Small intestine (tissue), 16 donors: ENCODE measurements at places on chromosomes 5 and 9. TPM values are rescaled to one million over a fixed set of nuclear protein-coding genes. Genes with fewer than 3 reads are reported as not detected.
A peak's percentile ranks its signal among the peaks of the same experiment; 100 is the strongest.

OGN gene
- polyA plus RNA-seq: 6.7 TPM

CD74 gene
- polyA plus RNA-seq: 717 TPM

IFNB1 gene
- polyA plus RNA-seq: not detected

EQTN gene
- not detected for polyA plus RNA-seq

FOXD4L4 gene
- 0.04 TPM for polyA plus RNA-seq

LMX1B gene
- 0.75 TPM for polyA plus RNA-seq

ZNG1C gene
- 19.7 TPM for polyA plus RNA-seq

LHX3 gene
- polyA plus RNA-seq: not detected

GFI1B gene
- 0.76 TPM for polyA plus RNA-seq

GRCh38 chr5:68148096-68148495 lies 67.5 kb upstream of the PIK3R1 start:
- no peak for DNase-seq
- no peaks in the 10 kb centered on the region for H3K36me3 ChIP-seq
- H3K27ac ChIP-seq: no peak overlapping the region
- no peak overlapping the region for H3K4me3 ChIP-seq
- H3K27me3 ChIP-seq: no peaks in the 10 kb centered on the region

DNA sequence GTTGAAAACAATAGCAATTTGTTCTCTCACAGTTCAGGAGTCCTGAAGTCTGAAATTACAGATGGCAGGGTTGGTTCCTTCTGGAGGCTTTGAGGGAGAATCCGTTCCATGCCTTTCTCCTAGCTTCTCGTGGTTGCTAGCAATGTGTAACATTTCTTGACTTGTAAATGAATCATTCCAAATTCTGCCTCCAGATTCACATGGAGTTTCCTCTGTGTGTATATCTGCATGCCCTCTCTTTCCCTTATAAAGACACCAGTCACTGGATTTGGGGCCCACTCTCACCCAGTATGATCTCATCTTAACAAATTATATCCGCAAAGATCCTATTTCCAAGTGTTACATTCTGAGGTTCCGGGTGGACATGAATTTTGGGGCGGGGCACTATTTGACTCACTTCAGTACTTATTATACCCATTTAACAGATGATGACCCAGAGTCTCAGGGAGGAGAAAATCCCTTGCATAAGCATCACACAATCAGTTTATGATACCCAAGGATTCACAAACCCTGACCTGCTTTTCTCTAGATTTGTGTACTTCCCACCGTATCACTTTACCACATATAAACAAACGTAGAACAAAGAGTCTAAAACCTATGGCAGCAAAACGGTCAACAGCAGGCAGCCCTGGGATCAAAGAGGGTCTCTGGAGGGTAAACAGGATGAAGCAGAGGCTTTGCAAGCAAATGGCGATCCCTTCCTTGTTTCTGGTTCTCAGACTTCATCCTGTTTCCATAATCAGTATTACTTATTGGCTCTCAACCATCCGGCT lies 93.7 kb downstream of the C9orf152 start:
- no peaks in the 10 kb centered on the region for H3K4me1 ChIP-seq
- DNase-seq: no peak
- H3K4me3 ChIP-seq: no peak overlapping the region
- no peaks in the 10 kb centered on the region for H3K27me3 ChIP-seq
- peak overlapping the region; percentile 29 for H3K27ac ChIP-seq

DNA sequence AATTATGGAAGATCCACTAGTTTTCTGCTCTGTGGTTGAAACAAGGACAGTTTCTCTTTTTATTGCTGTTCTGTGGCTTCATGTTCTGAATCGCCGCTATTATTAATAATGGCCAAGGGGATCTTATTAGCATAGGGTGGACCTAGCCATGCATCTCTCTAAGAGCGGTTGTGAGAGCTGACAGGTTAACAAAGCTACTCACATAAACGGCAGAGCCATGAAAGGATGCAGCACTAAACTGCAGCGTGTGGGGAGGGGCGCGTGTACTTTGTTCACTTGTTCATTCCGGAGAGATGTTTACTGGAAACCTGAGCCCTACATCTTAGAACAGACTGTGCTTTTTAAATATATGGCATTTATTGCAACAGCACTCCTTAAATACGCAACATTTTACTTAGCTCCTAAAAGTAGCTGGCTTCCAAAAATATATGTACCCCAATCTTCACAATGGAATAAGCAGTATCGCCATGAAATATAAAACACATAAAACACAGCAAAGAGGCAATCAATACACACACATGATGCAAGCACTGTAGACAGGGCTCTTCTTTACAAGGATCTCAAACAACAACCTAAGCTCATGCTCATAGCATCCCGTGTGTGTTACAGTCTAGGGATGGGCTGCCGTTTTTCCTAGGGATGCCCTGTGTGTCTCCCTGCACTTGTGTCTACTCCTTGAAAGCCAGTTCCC lies 424.6 kb downstream of the MED10 start:
- H3K4me1 ChIP-seq: no peaks in the 10 kb centered on the region
- DNase-seq: no peak
- H3K27me3 ChIP-seq: no peaks in the 10 kb centered on the region
- H3K27ac ChIP-seq: no peak overlapping the region
- H3K36me3 ChIP-seq: no peaks in the 10 kb centered on the region

- no peak for DNase-seq
- no peak overlapping the region for H3K4me3 ChIP-seq
- H3K4me1 ChIP-seq: no peaks in the 10 kb centered on the region
- H3K27ac ChIP-seq: no peak overlapping the region
- no peaks in the 10 kb centered on the region for H3K27me3 ChIP-seq
Observed at GRCh38 chr5:59789197-59789596, 104.3 kb downstream of the PDE4D start.

GRCh38 chr5:151251621-151252020 lies 1.4 kb upstream of the GM2A start:
- H3K4me3 ChIP-seq: no peak overlapping the region
- H3K36me3 ChIP-seq: no peaks in the 10 kb centered on the region
- no peaks in the 10 kb centered on the region for H3K27me3 ChIP-seq
- no peaks in the 10 kb centered on the region for H3K4me1 ChIP-seq
- no peak for DNase-seq

GRCh38 chr5:127997201-127997704 lies 86.3 kb upstream of the SLC12A2 start:
- no peaks in the 10 kb centered on the region for H3K27me3 ChIP-seq
- H3K4me1 ChIP-seq: peaks cover 2% of the 10 kb centered on the region
- peak; percentile 64 for DNase-seq
- H3K4me3 ChIP-seq: no peak overlapping the region
- H3K36me3 ChIP-seq: no peaks in the 10 kb centered on the region

DNA sequence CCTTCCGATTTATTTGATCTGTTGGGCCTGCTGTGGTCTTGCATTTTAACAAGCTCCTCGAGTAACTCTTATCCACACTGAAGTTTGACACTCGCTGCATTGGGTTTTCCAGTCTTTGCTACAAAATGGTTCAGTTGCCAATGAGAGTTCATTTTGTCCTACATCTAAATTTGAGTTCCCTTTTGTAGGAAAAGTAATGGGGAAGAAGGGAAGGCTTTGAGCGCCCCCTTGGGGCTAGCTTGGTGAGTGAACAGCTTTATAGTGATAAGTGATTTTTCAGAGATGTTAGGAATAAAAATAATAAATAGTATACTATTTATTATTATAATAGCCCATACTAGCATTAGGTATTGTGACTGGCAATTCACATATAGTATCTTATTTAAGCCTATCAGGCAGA lies 89.9 kb upstream of the GNAQ start:
- no peaks in the 10 kb centered on the region for H3K4me1 ChIP-seq
- no peaks in the 10 kb centered on the region for H3K36me3 ChIP-seq
- H3K27me3 ChIP-seq: no peaks in the 10 kb centered on the region
- no peak overlapping the region for H3K4me3 ChIP-seq
- DNase-seq: peak; percentile 48

GRCh38 chr5:158514986-158515359 lies 584.7 kb downstream of the EBF1 start:
- H3K4me3 ChIP-seq: no peak overlapping the region
- peaks cover 1% of the 10 kb centered on the region for H3K27me3 ChIP-seq
- H3K36me3 ChIP-seq: no peaks in the 10 kb centered on the region

GRCh38 chr9:95725045-95725444 lies 150.4 kb upstream of the ERCC6L2 start:
- H3K27me3 ChIP-seq: no peaks in the 10 kb centered on the region
- H3K4me3 ChIP-seq: no peak overlapping the region
- DNase-seq: no peak
- H3K36me3 ChIP-seq: no peaks in the 10 kb centered on the region

DNA sequence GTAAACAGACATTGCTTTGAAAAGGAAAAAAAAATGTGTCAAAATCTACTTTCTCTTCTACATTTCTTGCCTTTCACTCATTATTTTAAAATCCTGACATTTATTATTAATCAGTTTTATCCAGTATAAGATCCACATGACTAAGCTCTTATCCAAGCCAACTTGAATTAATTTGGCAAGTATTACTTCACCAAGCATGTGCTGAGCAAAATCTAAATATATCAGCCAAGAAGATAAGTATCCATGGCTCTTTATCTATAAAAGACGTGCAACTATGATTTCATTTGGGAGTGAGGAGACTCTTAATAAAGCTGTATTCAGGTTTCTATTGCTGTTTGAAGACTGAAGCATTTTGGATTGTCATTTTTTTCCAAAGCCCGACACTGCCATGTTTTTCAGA lies 221.3 kb downstream of the TRIM36 start:
- no peaks in the 10 kb centered on the region for H3K4me1 ChIP-seq
- no peak overlapping the region for H3K4me3 ChIP-seq
- no peaks in the 10 kb centered on the region for H3K36me3 ChIP-seq
- DNase-seq: no peak
- H3K27ac ChIP-seq: no peak overlapping the region

DNA sequence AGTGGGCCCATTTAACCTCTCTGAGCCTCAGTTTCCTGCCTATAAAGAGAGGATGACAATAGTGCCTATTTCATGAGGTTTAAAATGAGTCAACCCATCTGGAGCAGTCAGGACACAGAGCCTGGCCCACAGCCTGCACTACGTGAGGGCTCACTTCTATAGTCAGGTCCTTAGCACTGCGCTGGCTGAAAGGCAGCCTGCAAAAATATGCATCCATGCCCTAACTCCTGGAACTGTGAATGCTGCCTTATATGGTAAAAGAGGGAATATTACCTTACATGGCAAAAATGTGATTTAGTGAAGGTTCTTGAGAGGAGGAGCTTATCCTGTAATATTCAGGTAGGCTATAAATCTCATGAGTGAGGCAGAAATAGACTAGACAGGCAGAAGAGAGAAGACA lies 98.5 kb downstream of the GABBR2 start:
- no peaks in the 10 kb centered on the region for H3K4me1 ChIP-seq
- H3K4me3 ChIP-seq: no peak overlapping the region
- DNase-seq: no peak
- no peaks in the 10 kb centered on the region for H3K27me3 ChIP-seq
- H3K27ac ChIP-seq: no peak overlapping the region

- H3K27ac ChIP-seq: no peak overlapping the region
- no peaks in the 10 kb centered on the region for H3K27me3 ChIP-seq
- no peak for DNase-seq
- no peaks in the 10 kb centered on the region for H3K36me3 ChIP-seq
Observed at GRCh38 chr5:54264574-54264973, 45.8 kb downstream of the ARL15 start.

DNA sequence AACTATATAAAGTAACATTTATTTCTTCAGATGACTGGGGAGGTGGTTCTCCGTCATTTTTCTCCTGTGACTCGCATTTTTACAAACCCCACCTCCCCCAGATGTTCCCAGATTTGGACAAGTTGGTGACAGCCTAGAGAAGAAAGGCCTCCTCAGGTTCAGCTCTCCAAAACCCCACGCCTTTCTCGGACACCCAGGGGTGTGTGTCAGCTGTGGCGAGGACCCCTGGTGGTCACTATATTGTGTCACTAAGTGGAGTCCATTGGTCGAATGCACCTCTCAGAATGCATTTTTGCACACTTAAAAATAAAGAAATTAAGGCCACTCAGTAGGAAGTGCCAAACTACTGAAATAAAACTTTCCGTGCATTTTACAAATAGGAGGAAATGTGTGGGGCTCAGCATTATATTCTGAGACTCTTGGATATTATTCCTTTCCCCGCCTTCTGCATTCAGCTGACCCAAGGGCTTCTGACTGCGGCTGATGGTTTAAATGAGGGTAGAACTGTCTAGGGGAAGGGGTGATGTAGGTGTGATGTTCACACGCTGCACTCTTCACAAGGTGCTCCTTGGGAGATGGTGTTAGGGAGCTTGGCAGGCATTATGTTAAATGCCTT lies 47.6 kb downstream of the ACO1 start:
- no peak overlapping the region for H3K27ac ChIP-seq
- H3K27me3 ChIP-seq: no peaks in the 10 kb centered on the region
- H3K4me3 ChIP-seq: no peak overlapping the region
- H3K4me1 ChIP-seq: no peaks in the 10 kb centered on the region
- DNase-seq: peak; percentile 34

DNA sequence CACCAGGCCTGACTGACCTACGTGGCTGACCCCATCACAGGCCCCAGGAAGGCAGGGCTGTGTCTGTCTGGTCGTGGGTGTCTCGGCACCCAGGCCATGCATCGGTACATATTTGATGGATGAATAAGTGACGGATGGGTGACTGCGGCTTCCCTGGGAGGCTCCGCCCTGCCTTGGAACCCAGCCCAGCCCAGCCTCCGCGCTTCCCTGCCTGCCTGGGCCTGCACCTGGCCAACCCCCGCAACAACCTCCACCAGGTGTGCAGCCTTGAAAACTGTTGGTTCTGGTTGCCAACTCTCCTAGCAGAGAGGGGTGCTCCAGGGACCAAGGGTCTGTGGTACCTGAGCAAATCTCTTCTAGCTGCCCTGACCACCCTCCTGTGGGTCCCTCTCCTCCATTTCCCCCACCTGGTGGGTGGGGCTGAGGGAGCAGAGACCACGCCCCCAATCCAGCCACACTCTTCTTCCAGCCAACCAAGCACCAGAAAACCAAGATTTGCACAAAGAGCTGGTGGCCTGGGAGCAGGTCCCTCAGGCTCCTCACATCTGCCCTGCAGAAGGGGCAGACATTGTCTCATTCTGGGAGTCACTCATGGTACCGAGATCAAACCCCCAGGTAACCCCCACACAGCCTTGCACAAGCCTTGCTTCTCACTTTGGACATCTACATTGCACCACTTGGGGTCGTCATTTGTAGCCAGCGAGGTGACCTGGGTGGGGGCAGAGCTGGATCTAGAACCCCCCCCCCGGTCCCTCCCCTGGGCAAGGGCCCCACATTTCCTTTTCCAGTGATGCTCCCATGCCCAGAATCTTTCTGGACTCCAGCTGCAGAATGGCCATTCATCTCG lies 100.6 kb upstream of the IER5L start:
- H3K4me1 ChIP-seq: no peaks in the 10 kb centered on the region
- H3K4me3 ChIP-seq: no peak overlapping the region
- peak; percentile 15 for DNase-seq
- no peaks in the 10 kb centered on the region for H3K36me3 ChIP-seq
- peaks cover 9% of the 10 kb centered on the region for H3K27me3 ChIP-seq

DNA sequence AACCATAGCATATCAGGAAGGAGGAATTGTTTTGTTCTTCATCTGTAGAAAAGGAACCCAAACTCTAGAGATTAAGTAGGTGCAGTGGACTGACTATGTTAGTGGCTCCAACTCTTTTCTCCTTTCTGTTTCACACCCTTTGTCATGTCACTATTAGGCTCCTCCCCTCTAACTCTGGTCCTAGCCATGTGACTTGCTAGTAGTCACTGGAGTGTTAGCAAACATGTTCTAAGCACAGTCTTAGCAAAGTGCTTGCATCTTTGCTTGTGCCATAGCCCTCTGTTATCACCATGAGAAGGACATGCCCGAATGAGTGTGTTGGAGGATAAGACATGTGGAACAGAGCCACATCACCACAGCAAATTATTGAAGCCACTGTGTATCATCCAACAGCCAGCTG lies 55.4 kb upstream of the PPP3R2 start:
- no peaks in the 10 kb centered on the region for H3K36me3 ChIP-seq
- no peak overlapping the region for H3K4me3 ChIP-seq
- H3K27ac ChIP-seq: no peak overlapping the region
- H3K27me3 ChIP-seq: no peaks in the 10 kb centered on the region
